Fibroblast of skin of back (primary cell): ENCODE measurements at places on chromosomes 4 and X.

- DNase-seq: no peak
Observed at GRCh38 chr4:189513421-189513820, 427.3 kb upstream of the FRG1 start.

DNA sequence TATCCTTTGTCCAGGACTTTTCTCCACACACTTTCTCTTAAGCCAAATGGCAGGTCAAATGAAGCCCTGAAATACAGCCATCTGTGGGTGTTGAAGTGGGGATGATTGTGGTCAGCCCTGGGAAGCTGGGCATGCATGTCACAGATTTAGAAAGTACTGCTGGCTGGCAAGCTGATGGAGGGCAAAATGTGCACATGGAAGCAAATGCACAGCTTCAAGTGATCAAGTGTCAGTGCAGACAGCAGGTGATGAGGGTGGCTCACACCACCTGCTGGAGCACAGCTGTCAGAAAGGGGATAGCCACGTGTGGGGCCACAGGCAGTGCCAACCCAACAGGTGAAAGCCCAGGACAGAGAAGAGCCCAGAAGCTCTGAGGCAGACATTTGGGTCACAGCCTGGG lies 40.3 kb upstream of the ATXN3L start:
- no peak for DNase-seq

GRCh38 chr4:118389721-118390120 lies 36.9 kb upstream of the PRSS12 start:
- DNase-seq: peak; percentile 8

GRCh38 chr4:120874792-120875774 lies 47.4 kb downstream of the PRDM5 start:
- no peak for DNase-seq

DNA sequence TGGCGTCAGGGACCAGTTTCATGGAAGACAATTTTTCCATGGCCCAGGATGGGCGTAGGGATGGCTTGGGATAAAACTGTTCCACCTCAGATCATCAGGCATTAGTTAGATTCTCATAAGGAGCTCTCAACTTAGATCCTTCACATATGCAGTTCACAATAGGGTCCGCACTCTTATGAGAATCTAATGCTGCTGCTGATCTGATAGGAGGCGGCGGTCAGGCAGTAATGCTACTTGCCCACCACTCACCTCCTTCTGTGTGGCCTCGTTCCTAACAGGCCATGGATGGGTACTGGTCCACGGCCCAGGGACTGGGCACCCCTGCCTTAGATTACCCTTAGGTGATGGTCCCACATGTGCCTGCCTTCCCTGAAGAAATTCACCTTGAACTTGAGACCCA lies 28.8 kb upstream of the ENPP6 start:
- DNase-seq: no peak

DNA sequence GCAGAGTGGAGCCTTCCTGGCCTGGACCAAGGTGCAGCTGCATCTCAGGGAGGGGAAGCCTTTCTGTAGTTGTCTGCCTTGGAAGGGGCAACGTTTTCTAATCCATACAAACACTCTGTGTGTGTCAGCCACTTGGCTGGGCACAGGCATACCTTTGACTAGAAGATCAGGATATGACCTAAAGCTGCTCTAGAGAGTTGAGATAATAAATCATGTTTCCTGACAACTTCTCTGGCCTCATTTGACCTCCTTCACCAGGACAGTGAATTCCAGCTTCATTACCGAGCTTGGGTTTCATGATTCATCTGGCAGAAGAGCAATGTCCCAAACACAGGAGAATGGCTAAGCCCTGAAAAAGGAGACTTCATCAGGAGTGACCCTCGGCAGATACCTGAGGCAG lies 89.6 kb upstream of the KIT start:
- peak; percentile 94 for DNase-seq

- DNase-seq: peak; percentile 98
Observed at GRCh38 chr4:187478292-187479140, 517.1 kb upstream of the ZFP42 start.

GRCh38 chr4:48300004-48300403 lies 30.4 kb upstream of the TEC start:
- DNase-seq: peak; percentile 86

- no peak for DNase-seq
Observed at GRCh38 chr4:181618896-181619295, 624.3 kb upstream of the TENM3 start.

- DNase-seq: peak; percentile 68
Observed at GRCh38 chrX:112636288-112636687, 43.5 kb downstream of the LHFPL1 start.

DNA sequence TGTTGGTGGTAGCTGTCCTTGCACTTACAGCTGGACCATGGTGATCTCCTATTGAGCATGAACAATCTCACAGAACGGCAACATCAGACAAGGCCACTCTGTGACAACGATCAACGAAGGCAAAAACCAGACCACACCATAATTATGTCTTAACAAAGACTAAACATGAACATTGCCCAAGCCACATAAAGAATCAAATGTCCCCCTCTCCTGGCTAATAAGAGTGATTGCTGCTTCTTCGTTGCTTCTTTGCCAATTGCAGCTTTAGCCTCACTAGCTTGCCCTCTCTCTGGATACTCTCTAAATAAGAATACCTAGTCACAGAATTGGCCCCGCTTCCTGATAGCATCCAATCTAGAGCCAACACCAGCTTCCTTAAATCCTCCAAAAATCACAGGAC lies 41.5 kb upstream of the PGRMC1 start:
- DNase-seq: peak; percentile 13

DNA sequence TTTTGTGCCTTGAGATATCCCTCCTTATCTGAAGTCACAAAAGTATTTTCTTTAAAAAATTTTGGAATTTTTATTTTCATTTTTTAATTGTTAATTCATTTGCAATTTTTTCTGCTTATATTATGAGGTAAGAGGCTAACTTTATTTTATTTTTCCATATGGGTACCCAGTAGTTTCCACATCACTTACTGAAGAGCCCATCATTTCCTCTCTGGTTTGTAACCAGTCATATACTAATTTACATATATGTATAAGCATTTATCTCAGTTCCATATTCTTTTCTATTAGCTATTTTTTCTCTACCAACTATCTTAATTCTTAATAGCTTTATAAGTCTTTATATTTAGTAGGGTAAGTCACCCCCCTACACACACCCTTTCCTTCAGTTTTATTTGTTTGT lies 27.0 kb downstream of the MGARP start:
- DNase-seq: no peak

DNA sequence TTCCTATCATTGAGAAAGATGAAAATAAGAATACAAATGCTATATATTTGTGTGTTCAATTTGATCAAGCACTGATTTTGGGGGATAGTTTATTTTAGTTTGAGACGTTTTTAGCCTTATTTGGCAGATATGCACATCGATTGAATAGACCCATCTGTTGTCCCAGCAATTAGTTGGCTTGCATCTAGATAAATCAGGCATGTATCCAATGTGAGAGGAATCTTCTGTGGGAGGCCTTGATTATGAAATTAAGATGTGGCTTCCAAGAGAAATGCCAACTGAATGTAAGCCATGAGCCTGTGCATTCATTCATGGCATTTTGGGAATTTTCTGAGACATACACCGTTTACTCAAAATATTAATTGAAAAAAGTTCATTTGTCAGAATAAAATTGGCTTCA lies 623.1 kb downstream of the TECRL start:
- DNase-seq: no peak

- peak; percentile 46 for DNase-seq
Observed at GRCh38 chr4:122012735-122013134, 60.9 kb upstream of the TRPC3 start.

- DNase-seq: no peak
Observed at GRCh38 chr4:85829276-85830051, 354.5 kb downstream of the ARHGAP24 start.

GRCh38 chr4:99395595-99396364 lies 39.4 kb downstream of the ADH7 start:
- DNase-seq: peak; percentile 81

GRCh38 chrX:56783450-56783831 lies 54.4 kb downstream of the NBDY start:
- no peak for DNase-seq

DNA sequence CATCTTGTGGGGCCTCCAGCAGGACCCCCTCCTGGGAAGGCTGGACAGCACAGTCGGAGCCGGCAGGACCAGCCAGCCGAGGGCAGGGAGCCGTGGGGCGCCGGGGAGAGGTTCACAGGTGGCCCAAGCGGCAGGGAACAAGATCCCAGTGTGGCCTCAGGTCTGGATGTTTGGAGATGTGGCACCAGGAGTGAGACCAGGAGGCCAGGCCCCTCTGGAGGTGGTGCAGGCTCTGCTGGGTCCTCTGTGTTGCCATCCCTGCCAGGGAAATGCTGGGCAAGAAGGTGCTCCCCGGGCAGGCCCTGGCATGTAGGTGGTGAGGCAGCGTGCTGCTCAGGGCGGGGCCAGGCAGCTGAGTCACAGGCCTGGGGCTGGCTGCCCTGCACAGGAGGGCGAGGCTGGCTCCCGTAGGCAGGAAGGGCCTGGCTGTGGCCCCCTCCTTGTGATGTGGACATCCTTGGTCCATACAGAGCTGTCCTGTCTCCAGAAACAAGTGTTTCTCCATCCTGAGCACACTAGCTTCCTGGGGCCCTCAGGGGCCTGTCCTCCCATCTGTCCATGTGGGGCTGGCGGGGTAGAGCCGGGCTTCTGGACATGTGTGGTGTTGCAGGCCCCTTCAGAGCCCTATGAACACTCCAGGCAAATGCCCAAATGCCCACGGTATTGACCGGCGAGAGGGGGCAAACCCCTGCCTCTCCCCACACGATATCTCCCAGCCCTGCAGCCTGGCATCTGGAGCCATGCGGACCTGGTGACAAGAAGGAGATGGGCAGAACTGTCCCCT lies 4.8 kb upstream of the HGFAC start:
- DNase-seq: peak; percentile 49

GRCh38 chr4:119525771-119526712 lies 102.6 kb downstream of the PDE5A start:
- DNase-seq: no peak

DNA sequence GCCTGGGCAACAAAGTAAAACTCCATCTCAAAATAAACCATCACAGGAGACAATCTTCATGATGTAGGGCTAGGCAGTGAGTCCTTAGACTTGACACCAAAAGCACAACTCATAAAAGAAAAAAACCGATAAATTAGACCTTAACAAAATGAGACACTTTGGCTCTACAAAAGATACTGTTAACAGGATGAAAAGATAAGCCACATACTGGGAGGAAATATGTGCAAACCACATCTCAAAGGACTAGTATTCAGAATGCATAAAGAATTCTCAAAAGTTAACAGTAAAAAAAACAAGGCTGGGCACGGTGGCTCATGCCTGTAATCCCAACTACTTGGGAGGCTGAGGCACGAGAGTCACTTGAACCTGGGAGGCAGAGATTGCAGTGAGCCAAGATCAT lies 13.2 kb downstream of the EFHC2 start:
- no peak for DNase-seq

- DNase-seq: no peak
Observed at GRCh38 chr4:161172396-161173026, 991.3 kb downstream of the FSTL5 start.

- no peak for DNase-seq
Observed at GRCh38 chr4:6183740-6184139, 16.6 kb downstream of the JAKMIP1 start.

DNA sequence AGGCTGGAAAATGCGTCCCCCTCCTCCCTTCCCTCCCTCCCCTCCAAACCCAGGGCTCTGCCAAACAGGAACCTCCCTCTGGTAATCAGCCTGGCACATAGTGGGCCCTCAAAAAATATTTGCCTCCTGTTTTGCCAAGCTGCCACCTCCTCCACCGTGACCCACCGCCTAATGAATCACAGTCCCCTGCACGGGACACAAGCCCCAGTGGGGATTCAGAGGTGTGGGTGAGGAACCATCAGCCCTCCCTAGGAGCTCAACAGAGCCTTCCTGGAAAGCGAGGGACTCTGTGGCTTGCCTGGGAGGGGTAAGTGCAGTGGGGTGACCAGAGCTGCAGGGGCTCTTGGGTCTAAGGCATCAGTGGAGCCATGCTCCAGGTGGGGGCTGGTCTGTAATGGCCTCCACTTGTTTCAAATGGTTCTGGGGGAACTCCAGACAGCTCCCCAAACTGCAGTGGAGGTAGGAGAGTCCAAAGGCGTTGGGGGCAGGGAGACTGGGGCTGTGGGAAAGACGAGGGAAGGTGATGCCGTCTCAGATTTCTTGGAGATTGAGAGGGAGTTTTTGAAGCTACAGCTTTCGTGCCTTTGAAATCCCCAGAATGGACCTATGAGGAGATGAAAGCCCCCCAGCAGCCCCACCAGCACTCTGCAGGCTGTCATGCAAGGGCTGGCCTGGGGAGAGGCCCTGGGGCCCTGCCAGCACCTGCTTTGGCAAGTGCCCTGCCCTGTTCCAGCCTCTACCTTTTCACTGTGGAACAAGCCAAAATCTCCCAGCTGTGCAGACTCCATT lies 1.0 kb upstream of the PPP2R2C start:
- DNase-seq: no peak
